Stimulated activated CD4-positive, alpha-beta T cell treated with anti-CD3 and anti-CD28 coated beads, Interleukin-2, amount 100 ng/mL, for 24 hours (primary cell): ENCODE measurements at places on chromosomes 1 and 21.

GRCh38 chr1:41851589-41851988 is 67.1 kb downstream of the HIVEP3 start:
- no peak for DNase-seq

DNA sequence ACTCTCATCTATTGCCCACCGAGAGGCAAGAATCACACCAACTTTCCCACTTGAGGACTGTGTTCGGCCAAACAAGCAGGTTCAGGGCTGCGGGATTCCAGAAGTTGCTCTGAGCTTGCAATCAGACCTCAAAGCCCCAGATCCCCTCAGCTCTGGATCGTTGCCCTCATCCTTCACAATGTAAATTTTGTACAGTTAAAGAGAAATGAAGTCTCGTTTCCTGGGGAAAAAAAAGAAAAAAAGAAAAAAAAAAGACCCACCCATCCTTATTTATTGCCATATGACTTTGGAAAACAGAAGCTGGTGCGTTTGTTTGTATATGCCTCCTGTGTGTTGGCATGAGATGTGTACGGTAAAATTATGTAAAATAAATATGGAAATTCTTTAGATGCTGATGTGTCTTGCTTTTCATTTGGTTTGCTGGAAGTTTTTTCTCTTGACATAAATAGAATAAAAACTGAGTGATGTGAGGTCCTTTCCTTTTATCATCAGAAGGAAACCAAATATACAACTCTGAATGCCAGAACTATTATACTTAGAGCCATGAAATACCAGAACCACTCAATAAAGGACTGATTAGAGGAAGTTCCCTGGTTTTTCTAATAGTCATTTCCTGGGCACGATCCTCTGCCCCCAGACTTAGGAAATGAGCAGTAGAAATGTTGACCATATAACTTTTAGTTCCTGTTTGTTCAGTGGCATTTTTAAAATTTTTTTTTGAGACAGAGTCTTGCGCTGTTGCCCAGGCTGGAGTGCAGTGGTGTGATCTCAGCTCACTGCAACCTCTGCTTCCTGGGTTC is 48.7 kb downstream of the LHX4 start:
- no peak for DNase-seq

DNA sequence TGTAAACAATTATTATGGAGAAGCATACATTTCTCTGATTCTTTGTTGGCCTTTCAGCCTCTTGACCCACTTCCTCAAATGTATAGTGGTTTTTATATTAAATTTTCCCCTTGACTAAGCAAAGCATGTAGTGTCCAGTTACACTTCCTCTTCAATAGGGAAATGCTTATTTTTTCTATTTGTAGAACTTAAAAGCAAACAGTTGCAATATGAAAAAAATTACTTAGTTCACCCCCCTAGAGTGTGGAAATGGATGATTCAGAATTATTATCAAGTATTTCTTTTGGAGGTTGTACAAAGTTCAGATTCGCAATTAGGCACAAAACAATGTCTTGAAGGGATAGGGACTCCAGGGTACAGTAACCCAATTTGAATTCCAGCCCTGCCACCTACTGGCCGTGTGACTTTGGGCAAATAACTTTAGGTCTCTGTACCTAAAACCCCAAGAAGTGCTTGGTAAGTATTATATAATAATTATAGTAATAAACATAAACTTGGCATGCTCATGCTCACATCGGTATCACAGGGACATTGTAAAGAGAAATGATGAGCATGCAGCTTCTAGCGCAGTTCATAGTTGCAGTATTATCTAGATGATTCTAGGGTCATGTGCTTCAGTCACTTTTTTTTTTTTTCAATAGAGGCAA is 28.6 kb upstream of the IFNGR2 start:
- DNase-seq: peak; percentile 59

GRCh38 chr1:93411000-93411399 is 36.9 kb upstream of the FNBP1L start:
- DNase-seq: no peak

DNA sequence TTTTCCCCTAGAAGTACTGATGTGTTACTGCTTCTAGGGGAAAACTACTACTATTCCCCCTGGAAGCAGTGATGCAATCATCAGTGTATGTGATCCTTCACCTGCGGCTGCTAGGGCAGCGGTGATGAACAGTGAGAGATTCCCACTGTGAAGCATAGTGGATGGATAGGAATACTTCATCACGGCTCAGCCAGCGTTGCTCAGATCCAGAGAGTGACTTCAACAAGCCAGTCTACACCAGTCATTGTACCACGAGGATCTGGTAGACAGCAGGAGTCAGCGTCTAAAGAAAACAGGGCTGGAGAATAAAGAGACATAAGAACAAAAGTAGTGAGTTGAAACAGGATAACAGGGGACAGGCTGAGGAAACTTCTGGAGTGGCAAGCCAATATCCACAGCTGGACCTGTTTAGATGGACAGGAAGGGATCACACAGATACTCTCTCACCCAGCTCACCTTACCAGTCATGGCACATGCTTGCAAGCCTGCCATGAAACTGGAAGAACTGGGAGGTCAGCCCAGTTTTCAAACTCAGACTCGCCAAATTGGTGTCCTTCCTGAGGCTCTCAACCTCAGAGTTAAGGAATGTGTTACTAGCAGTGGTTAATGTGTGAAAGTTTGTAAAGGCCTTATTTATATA is 42.4 kb upstream of the LRRC52 start:
- no peak for DNase-seq

GRCh38 chr1:155946633-155947219 is 5.3 kb downstream of the RXFP4 start:
- DNase-seq: no peak

DNA sequence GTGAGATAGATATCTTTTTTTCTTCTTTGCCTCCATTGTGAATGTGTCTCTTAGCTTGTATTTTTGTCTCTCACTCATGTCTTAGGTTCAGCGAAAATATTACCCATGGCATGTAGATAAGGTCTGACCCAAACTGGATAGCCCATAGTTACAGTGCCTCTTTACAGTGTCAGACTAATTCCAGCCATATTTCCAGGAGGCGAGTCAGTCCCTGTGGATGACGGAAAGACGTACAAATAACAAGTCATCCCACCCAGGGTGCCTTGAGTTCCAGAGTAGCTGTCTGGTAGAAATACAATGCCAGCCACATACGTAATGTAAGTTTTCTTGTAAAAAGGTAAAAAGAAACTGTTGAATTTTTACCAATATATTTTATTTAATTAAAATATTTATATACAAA is 157.3 kb downstream of the ZNF281 start:
- DNase-seq: no peak

DNA sequence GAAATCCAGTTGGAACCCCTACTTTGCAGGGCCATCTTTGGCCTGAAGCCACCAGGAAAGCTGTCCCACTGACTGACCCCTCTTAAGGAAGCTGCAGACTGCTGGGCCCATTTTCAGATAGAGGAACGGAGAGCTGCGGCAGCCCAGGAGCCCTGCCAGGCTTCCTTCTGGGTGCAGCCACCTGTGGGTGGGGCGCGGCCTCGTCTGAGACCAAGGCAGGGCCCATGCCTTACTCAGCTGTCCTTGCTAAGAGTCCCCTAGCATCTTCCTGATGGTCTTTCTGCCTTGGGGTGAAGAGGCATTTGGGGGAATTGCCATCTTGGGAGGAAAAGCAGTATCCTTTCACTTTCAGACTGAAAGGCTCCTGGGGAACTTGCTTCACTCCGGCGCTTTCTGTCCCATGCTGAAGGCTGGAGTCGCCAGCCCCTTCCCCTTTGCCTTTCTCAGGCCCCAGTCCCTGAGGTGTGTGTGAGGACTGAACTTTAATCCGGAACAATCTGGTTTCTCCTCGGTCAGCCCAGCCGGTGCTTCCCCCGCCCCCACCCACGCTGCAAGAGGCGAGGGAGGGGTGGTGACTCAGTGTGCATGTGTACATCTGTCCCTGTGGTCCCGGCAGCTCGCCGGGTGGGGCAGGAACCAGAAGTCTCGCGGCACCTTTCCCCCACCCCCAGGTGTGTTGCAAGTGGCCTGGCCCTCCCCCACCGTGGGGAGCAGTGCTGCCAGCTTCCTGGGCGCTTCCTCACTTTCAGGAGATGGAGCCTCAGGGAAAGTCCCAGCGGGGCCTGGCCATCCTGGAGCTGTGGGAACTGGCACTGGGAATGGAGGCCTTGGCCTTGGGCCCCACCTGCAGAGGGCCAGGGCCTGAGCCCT is 5.1 kb downstream of the ZC3H12A start:
- DNase-seq: peak; percentile 93

DNA sequence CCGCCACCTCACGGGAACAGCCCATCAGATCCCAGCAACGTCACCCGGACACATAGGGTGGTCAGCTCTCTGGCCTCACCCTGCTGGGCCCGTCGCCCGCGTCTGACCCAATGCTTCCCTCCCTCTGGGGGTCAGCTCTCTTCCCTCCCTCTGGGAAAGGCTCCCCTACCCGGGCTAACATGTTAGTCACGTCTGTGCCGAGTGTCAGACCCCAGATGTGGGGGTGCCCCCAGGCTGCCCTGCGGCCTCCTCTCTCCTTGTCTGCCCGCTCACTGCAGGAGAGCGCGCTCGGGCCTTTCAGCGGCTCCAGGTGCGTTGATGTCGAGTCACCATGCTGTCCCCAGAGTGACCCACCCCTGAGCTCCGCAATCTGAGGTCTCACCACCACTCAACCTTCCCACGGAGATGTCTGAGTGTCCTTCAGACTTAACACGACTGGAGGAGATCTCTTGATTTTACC is 34.3 kb downstream of the SLC37A1 start:
- no peak for DNase-seq

GRCh38 chr1:110874324-110875215 is 1.6 kb downstream of the CD53 start:
- no peak for DNase-seq

DNA sequence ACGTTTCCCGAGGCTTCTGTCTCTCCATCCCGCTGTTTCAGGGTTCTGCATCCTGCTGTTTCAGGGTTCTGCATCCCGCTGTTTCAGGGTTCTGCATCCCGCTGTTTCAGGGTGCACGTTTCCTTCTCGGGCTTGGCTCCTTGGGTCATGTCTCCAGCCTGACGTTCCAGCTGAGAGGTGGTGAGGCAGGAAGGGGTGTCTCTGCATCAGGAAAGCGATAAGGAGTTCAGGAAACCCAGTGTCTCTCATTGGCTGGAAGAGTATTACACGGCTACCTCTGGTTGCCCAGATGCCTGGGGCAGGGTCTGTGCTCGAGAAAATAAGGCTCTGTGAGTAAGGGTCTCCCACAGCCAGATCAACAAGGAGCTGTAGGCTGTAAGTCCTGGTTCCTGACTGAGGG is 21.1 kb downstream of the ADARB1 start:
- no peak for DNase-seq

GRCh38 chr1:44101328-44101727 is 17.3 kb upstream of the KLF17 start:
- no peak for DNase-seq

GRCh38 chr1:159141584-159142390 is 29.6 kb upstream of the CADM3 start:
- peak; percentile 18 for DNase-seq

- DNase-seq: no peak
Observed at GRCh38 chr1:30403726-30404125, 319.7 kb downstream of the MATN1 start.

GRCh38 chr1:248926401-248927182 is 20.6 kb downstream of the PGBD2 start:
- DNase-seq: no peak

- peak; percentile 88 for DNase-seq
Observed at GRCh38 chr1:26279456-26280332, at the start of gene SH3BGRL3. TSS of gene SH3BGRL3 (plus strand) at chr1:26280086. CDS start at chr1:26280156, 70 bp downstream.
